ENCODE measurements at places on chromosomes 3 and 15.
A peak's percentile ranks its signal among the peaks of the same experiment; 100 is the strongest.

DNA sequence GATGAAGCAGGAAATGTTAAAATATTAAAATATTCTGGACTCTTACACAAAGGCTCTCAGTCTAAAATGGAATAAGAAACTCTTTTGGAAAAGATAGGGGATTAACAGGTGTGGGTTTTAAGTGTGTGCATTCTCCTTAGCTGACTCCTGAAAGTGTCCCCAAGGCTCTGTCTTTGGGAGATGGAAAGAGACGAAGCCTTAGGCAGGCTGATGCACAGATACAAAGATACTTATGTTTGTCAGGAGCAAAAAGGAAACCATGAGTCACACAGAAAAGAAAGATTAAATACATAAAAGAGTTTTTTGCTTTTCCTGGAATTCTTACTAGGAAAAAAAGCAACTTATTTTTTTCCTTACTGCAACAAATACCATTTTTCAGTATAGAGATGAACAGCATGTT lies 23.8 kb upstream of the ABI3BP start:
- DNase-seq, result no peak

- no peak for DNase-seq
Observed at GRCh38 chr3:183492849-183493179, 62.7 kb downstream of the KLHL6 start.

DNA sequence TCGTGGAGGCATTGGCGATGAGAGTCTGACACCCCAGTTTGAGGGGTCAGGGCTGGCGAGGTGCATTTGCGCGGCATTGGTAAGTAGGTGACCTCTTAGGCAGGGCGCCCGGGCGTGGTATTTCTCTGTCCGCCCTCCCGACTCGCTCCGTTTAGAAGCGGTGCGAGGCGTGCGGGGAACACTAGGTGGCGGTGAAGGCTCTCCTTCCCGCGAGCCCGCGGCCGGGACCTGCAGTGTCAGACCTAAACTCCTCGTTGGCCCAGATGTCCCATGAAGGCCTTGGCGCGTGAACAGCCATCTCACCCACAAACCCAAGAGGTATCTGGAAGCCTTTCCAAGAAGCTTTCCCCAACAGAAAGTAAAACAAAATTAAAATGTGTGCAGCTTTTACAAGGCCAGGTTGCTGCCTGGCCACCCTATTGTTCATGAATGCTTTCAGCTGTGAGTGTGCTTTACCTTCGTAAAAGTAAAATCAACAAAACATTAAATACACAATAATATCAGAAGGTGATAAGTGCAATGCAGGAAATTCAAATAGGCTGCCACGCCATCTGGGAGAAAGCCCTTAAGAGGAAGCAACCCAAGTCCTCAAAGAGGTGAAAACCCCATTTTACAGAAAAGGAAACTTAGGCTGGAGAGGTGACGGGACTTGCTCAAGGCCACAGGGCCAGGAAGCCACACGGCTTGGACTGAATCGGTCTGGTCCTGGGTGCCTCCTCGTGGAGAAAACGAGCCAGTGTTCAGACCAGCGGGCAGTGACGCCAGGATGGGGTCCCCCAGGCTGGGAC lies 120.3 kb downstream of the ETFA start:
- DNase-seq, result peak; percentile 16

GRCh38 chr3:156148345-156148945 lies 28.1 kb downstream of the KCNAB1 start:
- no peak for DNase-seq

GRCh38 chr3:147246906-147247305 lies 159.4 kb downstream of the ZIC4 start:
- no peak for DNase-seq

- no peak for DNase-seq
Observed at GRCh38 chr3:162643245-162643644, 1146.6 kb downstream of the OTOL1 start.

GRCh38 chr3:193546129-193546528 lies 8.6 kb downstream of the ATP13A4 start:
- no peak for DNase-seq

GRCh38 chr3:49276475-49277382 lies at the start of gene C3orf62:
C3orf62 (minus strand) TSS chr3:49277232; CDS start chr3:49276872, 360 bp downstream.
- DNase-seq, result peak; percentile 28

All from thymus (tissue), 14 donors.